Endodermal cell (in vitro differentiated cells): ENCODE measurements at places on chromosomes 7 and 10.

DNA sequence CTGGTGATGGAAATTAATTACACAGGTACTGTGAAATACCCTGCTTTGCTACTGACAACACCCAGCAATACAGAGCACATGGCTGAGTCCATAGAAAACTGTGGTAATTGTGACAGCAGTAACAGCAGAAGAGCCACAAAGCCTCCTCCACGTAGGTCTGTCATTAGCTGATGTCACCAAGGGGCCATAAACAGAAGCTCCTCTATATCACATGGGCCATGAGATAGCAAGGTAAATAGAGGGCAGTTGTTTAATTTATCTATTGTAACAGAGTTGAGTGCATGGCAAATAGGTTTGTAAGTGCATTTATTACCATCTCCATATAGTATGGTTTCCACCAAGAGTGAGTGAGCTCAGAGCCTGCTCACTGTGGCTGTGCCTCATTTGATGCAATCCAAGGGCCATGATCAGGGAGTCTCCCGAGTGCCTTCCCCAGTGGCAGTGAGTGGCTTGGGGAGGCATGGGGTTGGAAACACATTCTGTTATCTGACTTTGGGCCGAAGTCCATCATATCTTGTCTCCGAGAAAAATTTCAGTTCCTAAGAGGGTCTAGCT, 281.2 kb downstream of the SKAP2 start:
- H3K27me3 ChIP-seq: no peaks in the 10 kb centered on the region
- DNase-seq: no peak
- no peaks in the 10 kb centered on the region for H3K36me3 ChIP-seq
- H3K4me3 ChIP-seq: no peak overlapping the region

DNA sequence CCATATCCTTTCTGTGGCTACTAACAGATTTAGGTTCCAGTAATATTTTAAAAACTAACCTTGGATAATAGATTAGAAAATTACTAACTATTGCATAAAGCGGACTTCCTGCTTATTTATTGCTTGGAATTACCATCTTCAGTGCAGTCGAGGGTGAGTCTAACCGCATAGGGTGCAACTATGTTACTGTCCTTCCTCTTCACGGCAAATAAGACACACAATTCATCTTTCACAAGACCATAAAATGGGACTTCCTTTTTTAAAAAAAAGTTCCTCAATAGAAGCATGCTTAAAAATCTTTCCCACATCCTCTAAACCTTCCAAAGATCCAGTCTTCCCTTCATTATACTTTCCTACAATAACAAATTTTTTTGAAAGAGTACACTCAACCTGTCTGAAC, 2.1 kb downstream of the SLC25A40 start:
- no peaks in the 10 kb centered on the region for H3K27me3 ChIP-seq
- peaks cover 20% of the 10 kb centered on the region for H3K36me3 ChIP-seq
- DNase-seq: no peak

DNA sequence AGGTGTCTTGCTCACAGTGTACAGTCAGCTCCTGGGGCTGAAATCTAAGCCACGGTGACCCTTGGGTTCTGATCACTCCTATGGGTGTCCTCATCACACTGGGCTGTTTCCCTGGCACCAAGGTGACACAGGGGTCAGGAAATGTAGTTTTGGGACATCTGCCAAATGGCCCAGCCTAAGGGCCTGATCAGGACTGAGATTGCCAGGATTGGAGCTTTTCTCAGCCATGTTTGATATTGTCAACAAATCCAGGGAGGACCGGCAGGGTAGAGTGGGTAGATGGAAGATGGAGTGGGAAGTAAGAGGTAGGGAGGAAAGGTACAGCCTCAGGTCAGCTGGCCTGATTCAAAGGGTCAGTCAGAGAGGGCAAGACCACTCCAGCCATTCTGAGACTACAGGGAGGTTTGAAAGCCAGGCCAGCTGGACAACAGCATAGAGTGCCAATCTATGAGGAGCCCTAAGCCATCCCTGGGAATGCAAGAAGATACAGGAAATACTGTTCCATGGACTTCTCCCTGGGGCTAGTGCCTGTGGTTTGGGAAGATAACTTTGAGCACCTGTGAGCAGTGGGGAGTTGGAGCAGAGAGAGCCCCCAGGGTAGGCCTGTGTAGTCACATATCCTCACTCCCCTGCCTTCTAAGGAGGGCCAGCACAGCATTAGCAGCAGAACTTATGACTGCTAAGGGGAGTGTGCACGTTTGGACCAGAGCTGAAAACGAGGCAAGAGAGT, 377.3 kb upstream of the ZMIZ1 start:
- H3K4me1 ChIP-seq: no peaks in the 10 kb centered on the region
- peak; percentile 11 for DNase-seq
- no peak overlapping the region for H3K4me3 ChIP-seq
- no peak overlapping the region for H3K27ac ChIP-seq
- no peaks in the 10 kb centered on the region for H3K27me3 ChIP-seq

- H3K4me3 ChIP-seq: no peak overlapping the region
- no peaks in the 10 kb centered on the region for H3K36me3 ChIP-seq
- no peak for DNase-seq
- no peaks in the 10 kb centered on the region for H3K27me3 ChIP-seq
- no peak overlapping the region for H3K27ac ChIP-seq
Observed at GRCh38 chr10:74875966-74876365, 49.6 kb downstream of the KAT6B start.

GRCh38 chr7:81155654-81156373, 237.0 kb upstream of the SEMA3C start:
- H3K36me3 ChIP-seq: no peaks in the 10 kb centered on the region
- H3K4me3 ChIP-seq: no peak overlapping the region
- no peaks in the 10 kb centered on the region for H3K27me3 ChIP-seq
- H3K27ac ChIP-seq: peak overlapping the region; percentile 43
- no peak for DNase-seq
- peaks cover 8% of the 10 kb centered on the region for H3K4me1 ChIP-seq

DNA sequence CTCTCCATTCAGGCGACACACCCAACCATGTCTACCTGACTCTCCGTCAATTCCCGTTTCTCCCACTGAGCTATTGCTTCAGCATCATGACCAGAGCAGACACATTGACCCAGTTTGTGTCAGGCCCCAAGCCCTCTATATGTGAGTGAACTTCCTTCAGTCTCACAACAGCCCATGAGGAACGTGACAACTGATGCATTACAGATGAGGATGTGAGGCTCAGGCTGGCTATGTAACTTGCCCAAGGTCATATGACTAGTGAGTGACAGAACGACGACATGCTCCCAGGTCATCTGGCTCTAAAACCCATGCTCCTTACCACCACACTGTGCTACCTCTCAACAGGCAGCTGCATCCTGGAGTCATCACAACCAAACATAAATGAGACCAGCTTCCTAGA, 3.7 kb downstream of the TMEM140 start:
- H3K27ac ChIP-seq: no peak overlapping the region
- H3K27me3 ChIP-seq: no peaks in the 10 kb centered on the region
- H3K4me1 ChIP-seq: no peaks in the 10 kb centered on the region
- DNase-seq: no peak

DNA sequence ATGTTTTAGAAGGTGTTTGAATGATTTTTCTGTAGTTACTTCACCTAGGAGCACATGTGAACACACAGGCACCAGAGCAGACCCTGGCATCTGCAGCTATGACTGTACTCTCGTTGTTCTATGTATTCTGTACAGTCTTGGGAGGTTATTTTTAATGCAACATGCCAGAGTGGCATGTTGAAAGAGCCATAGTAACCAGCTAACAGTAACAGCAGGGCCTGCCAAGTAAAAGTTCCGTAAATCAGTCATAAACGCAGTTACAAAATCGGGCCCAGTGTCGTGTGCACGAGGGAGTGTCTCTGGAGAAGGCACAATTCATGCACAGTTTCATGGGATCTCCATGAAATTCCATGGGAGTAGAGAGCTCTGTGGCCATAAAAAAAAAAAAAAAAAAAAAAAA, 108.3 kb upstream of the CDK6 start:
- DNase-seq: no peak
- no peaks in the 10 kb centered on the region for H3K4me1 ChIP-seq
- H3K4me3 ChIP-seq: no peak overlapping the region
- no peak overlapping the region for H3K27ac ChIP-seq

DNA sequence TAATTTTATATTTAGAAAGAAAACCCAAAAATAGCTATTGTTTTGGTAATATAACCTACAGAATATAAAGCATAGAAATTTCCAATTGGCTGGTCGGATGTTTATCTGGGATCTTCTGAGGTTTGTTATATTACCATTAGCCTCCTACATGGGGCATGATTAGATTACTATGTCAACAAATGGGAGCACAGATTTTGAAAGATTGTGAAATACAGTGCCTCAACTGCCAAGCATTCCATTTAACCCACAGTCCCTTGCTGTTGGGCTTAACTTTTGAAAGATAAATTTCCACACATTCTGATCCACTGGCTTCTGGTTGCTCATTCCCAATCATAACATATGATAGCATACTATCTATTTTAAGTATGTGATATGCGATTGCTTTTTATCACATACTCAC, 455.4 kb upstream of the C7orf33 start:
- H3K36me3 ChIP-seq: no peaks in the 10 kb centered on the region
- H3K4me3 ChIP-seq: no peak overlapping the region
- H3K27me3 ChIP-seq: peaks cover 6% of the 10 kb centered on the region
- no peak for DNase-seq

DNA sequence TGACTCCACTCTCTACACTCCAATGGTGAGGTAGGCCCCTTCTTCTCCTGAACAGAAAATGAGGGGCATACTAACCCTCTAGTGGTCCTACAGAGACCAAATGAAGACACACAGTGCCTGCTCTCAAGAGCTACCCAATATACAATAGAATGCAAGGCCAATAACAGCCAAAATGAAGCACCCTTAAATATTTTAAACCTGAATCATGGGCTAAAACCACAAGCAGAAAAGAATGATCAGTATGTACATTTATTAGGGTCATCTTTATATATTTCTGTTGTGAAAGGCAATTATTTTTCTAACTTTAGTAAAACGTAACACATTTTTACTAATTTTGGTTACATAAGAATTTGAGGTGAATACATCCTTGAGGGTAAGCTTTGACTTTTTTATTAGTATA, 49.9 kb upstream of the COL1A2 start:
- no peak overlapping the region for H3K4me3 ChIP-seq
- peaks cover 63% of the 10 kb centered on the region for H3K27me3 ChIP-seq
- H3K36me3 ChIP-seq: no peaks in the 10 kb centered on the region
- no peak overlapping the region for H3K27ac ChIP-seq
- no peak for DNase-seq
